ENCODE measurements at places on chromosomes 16 and 17.

DNA sequence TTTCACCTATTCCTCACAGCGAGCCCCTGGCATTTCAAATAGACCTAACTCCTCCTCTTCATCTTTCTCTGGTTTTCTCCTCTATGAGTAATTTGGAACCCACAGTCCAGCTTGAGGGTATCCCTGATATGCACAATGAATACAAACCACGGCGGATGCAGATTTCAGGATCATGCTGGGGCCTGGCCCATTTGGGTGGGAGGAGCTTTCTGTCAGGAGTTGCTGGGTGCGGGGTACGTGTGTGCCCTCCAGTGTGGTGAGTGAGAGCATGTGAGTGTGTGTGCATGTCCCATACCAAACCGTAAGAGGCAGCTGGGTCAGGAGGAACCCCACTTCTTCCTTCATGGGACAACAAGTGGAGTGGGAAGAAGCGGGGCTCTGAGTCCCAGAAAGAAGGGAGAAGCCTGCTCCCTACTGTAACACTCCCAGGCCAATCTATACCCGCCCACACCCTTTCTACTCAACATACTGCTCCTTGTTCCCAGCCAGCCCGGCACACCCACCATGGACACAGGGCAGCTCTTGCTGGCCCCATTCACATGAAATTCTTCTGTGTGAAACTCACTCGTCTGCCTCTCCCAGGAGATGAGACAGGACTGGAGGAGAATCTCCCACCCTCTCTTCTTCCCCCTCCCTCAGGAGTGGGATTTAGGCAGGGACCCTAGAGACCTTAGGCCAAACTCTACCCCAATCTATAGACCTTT is 18.4 kb downstream of the CNTNAP1 start:
- DNase-seq: no peak

DNA sequence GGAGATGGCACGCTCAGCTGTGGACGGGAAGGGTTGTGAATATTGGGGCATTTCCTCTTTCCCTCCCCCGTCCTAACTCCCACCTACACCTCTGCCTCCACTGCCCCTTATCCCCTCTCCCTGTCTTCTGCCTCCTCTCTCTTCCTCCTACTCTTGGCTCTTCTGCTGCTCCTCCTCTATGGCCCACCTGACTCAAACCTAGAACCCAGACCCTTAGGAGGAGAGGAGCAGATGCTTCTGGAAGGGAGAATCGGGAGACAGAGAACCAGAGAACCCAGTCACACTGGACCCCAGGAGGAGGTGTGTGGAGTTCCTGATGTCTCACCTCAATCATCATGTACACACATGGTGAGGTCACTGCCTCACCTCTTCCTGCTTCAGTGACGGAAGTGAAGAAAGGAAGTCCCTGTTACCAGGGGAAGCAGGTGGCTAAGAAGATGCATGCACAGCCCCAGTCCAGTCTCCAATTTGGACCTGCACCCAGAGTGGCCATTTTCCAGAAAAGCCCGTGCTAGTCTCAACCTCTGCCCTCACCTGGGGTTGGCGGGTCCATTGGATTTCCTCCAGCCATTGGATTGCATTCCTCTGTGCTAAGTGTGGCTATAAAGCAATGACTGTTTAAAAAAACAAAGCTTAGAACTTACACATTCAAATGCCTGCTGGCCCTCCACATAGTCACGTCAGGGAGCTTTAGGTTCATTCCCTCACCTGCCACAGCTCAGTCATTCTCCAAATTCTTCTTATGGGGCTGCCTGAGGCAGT is 4.0 kb downstream of the RNF222 start:
- no peak for DNase-seq

- DNase-seq: peak; percentile 71
Observed at GRCh38 chr16:15642557-15643047, 352 bp downstream of the MARF1 start.

DNA sequence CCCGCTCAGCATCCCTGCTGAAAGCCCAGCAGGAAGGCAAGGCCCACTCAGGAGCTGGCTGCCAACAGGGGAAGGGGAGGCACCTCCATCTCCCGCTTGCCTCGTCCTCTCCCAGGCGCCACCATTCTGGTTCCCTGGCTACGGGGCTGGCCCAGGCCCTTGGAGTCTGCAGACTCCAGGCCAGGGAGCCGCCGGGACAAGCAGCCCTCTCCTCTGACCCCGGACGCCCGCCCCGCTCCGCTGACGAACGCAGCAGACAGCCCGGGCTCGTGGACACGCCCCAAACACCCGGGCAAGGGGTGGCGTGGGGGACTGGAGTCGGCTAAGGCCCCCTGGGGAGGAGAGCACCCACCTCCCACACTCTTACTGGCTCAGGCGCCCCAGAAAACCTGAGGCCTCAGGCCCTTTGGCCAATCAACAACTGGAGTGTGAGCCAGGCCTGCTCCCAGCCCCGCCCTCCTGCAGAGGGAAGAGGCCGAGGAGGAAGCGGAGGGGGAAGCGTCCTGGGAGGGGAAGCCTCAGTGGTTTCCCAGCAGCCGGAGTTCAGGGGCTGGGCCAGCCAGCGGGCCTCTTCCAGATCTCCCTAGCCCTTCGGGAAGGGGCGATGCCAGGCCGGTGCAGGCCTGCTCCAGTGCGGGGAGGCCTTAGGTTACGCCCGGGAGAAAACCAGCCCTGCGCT is 4.2 kb downstream of the MNT start:
- DNase-seq: peak; percentile 92

DNA sequence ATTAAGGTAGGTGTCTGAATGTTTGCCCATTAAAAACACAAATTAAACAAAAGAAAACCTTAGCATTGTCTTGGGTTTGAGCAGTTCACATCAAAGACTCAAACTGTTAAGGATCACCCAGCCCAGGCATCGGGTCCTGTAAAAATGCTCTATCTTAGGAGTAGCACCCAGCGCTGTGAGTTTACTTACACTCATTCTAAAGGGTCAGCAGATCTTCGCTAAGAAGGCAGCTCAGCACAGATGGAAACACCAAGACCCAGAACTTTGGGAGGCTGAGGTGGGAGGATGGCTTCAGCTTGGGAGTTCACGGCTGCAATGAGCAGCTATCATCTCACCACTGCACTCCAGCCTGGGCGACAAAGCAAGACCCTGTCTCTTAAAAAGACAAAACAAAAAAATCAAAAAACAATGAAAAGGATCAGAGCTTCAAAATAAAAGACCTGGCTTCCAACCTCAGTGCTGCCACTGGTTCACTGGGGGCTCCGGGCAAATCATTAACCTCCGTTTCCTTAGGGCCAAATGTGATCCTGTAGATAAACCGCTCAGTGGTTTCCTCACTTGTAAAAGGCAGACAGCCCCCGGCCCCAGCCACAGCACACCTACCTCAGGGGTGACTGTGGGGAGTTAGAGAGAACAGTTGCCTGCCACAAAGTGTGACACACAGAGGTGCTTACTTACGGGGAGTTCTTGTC is 11.1 kb downstream of the COG1 start:
- DNase-seq: no peak

- DNase-seq: no peak
Observed at GRCh38 chr16:12283596-12283995, 307.1 kb downstream of the SNX29 start.

DNA sequence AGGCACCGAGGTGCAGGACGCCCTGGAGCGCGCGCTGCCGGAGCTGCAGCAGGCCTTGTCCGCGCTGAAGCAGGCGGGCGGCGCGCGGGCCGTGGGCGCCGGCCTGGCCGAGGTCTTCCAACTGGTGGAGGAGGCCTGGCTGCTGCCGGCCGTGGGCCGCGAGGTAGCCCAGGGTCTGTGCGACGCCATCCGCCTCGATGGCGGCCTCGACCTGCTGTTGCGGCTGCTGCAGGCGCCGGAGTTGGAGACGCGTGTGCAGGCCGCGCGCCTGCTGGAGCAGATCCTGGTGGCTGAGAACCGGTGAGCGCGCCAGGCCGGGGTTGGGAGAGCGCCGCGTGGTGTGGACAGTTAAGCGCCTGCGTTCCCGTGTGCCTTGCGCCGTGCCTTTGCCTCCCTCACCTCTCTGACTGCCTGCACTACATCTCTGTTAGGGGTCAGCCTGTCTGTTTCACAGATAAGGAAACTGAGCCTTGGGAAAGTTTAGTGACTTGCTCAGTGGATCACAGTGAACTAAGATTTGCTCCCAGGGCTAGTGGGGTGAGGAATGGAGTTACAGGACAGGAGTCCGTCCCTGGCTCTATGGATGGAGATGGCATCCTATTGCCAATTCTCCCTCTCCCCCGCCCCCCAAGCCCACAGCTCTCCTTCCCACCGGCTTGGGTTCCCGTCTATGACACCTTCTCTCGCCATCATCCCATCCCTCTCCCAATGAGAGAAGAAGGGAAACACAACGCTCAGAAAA is 880 bp downstream of the SARM1 start:
- DNase-seq: peak; percentile 30
